Endodermal cell (in vitro differentiated cells): ENCODE measurements at places on chromosomes 1 and 21. TPM values are rescaled to one million over a fixed set of nuclear protein-coding genes. Genes with fewer than 3 reads are reported as not detected.

SPATA17 gene
- total RNA-seq = 0.93 to 2.3 TPM (median 2.3 TPM) in 3 replicates

SDE2 gene
- 19.0 and 19.9 TPM in 2 replicates for total RNA-seq

RPL22 gene
- total RNA-seq = 481 and 523 TPM in 2 replicates

FLAD1 gene
- total RNA-seq = 61.9 and 67.7 TPM in 2 replicates

CR1L gene
- total RNA-seq = not detected in 3 replicates

DSCAM gene
- 17.0 and 25.5 TPM in 2 replicates for total RNA-seq

LAD1 gene
- total RNA-seq = 5.5 to 13.6 TPM (median 11.8 TPM) in 3 replicates

OR6K2 gene
- not detected in 2 replicates for total RNA-seq

FRRS1 gene
- 22.8 to 24.6 TPM (median 24.4 TPM) in 3 replicates for total RNA-seq

AUNIP gene
- 14.3 and 14.4 TPM in 2 replicates for total RNA-seq

DAB1 gene
- 26.9 to 32.0 TPM (median 30.4 TPM) in 3 replicates for total RNA-seq

LEFTY1 gene
- 76.0 to 806 TPM (median 85.4 TPM) in 3 replicates for total RNA-seq

CA14 gene
- total RNA-seq = 44.9 and 54.0 TPM in 2 replicates

CBR3 gene
- not detected in 3 replicates for total RNA-seq

GRCh38 chr1:3506943-3507342, 52.5 kb downstream of the ARHGEF16 start:
- no peak for DNase-seq
- H3K4me3 ChIP-seq = no peak overlapping the region
- no peaks in the 10 kb centered on the region for H3K36me3 ChIP-seq
- H3K27ac ChIP-seq = no peak overlapping the region
- no peaks in the 10 kb centered on the region for H3K27me3 ChIP-seq
- no peaks in the 10 kb centered on the region for H3K4me1 ChIP-seq

GRCh38 chr1:177355575-177355974, 184.8 kb downstream of the BRINP2 start:
- peak; percentile 70 for DNase-seq
- no peak overlapping the region for H3K4me3 ChIP-seq
- H3K36me3 ChIP-seq = no peaks in the 10 kb centered on the region
- peaks cover 45% of the 10 kb centered on the region for H3K27me3 ChIP-seq

DNA sequence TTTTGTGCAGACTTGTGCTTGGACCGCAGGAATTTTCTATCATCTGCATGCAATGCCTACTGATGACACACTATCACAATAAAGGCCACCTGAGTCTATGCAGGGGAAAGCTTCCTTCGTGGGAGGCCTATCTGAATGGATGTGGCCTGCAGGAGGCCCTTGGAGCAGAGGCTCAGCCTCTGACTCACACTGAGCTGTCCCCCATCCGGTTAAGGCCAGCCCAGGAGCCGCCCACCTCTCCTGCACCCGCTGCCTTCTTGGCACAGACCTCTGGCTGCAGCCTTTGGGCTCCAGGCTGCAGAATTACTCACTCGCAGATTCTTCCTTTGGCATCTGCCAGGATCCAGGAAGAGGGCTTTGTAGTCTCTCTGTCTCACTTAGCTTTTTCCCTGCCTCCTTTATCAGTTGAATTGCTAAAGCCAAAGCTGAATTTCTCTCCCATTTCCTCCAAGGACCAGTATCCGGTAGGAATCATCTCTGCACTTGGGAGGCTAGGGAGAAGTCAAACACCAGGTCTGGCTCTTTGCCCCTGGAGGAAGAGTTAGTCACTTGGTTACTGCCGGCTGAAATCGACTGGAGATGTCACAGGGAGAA, 65.1 kb upstream of the JUN start:
- no peaks in the 10 kb centered on the region for H3K27me3 ChIP-seq
- H3K4me1 ChIP-seq = peaks cover 9% of the 10 kb centered on the region

DNA sequence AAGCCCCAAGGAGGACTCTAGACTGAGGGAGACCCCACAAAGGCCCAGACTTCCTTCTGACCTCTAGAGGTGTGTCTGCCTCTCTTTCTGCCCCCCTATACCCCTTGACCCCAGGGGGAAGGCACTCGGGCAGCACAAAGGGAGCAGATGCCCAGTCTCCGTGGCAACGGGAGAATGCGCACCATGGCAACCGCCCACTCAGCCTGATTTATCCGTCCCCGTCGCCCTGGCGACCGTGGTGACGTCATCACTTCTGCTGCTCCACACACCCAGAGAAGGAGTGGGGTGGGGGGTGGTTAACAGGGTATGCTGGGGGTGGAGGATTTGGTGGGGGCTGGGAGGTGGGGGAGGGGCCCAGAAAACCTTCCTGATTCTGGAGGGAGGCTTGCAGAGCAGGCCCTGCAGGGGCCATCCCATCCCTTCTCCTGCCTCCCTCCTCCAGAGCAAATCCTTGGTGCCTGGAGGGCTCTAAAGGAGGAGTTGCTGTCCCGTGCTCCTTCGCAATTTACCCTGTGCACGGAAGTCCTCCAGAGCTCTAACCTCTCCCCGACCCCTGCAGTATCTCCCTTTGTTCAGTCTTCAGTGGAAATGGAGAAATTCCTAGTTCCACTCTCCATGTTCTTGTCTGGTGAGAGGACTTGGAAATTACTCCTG, 6.3 kb downstream of the CELF3 start:
- no peaks in the 10 kb centered on the region for H3K4me1 ChIP-seq
- H3K27ac ChIP-seq = peak overlapping the region; percentile 93
- no peaks in the 10 kb centered on the region for H3K36me3 ChIP-seq
- H3K27me3 ChIP-seq = no peaks in the 10 kb centered on the region
- no peak overlapping the region for H3K4me3 ChIP-seq
- peak; percentile 71 for DNase-seq

- H3K27me3 ChIP-seq = no peaks in the 10 kb centered on the region
- peaks cover 20% of the 10 kb centered on the region for H3K36me3 ChIP-seq
- H3K4me3 ChIP-seq = no peak overlapping the region
Observed at GRCh38 chr1:65435987-65436386, 15.5 kb downstream of the LEPR start.

DNA sequence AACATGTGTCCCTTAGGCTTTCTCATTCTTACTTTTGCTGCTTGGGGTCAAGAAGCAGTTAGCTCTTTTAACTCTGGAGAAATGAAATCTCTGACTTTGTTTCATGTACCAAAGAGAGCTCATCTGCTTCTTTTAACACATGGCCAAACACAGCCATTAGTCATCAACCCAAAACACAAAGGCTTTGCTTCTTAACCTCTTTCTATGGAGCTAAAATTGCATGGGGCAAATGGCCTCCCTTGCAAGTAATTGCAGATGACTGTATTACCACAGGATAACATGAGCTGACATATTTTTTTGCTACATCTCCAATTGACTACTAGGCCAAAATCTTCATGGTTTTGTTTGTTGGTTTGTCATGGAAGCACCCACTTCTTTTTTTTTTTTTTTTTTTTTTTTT, 300.9 kb downstream of the BRINP3 start:
- no peak for DNase-seq
- no peak overlapping the region for H3K4me3 ChIP-seq
- H3K4me1 ChIP-seq = no peaks in the 10 kb centered on the region
- no peaks in the 10 kb centered on the region for H3K27me3 ChIP-seq

GRCh38 chr1:31714442-31715086, 10.7 kb upstream of the COL16A1 start:
- H3K4me1 ChIP-seq = peaks cover 8% of the 10 kb centered on the region
- DNase-seq = peak; percentile 92
- peak overlapping the region; percentile 10 for H3K27ac ChIP-seq
- no peaks in the 10 kb centered on the region for H3K36me3 ChIP-seq
- H3K4me3 ChIP-seq = no peak overlapping the region

GRCh38 chr1:99527078-99527477, 118.8 kb upstream of the PALMD start:
- no peak overlapping the region for H3K4me3 ChIP-seq
- H3K27me3 ChIP-seq = no peaks in the 10 kb centered on the region
- no peak for DNase-seq
- no peak overlapping the region for H3K27ac ChIP-seq
- H3K36me3 ChIP-seq = no peaks in the 10 kb centered on the region

GRCh38 chr1:154860156-154860870, 9.8 kb downstream of the KCNN3 start:
- H3K27me3 ChIP-seq = peaks cover 12% of the 10 kb centered on the region
- no peak for DNase-seq
- H3K4me3 ChIP-seq = no peak overlapping the region

- peak; percentile 49 for DNase-seq
- peaks cover 6% of the 10 kb centered on the region for H3K4me1 ChIP-seq
- no peaks in the 10 kb centered on the region for H3K27me3 ChIP-seq
- no peak overlapping the region for H3K4me3 ChIP-seq
Observed at GRCh38 chr1:8371372-8371991, 53.6 kb downstream of the SLC45A1 start.

DNA sequence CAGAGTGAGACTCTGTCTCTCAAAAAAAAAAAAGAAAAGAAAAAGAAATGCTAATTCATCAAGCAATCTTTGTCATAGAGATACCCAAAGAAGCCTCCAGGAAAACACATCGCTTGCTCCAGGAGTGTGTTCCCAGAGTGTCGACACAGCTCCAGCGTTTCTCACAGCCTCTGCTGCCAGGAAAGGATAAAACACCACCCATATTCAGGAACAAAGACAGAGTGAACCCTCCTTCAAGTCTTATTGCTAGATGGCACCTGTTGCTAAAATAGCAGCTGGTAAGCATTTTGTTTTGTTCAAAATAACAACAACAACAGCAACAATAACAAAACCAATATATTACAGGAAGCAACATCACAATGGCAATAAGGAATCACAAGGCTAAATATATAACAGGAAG, 3.1 kb downstream of the ILDR2 start:
- H3K4me1 ChIP-seq = no peaks in the 10 kb centered on the region
- H3K4me3 ChIP-seq = no peak overlapping the region
- peak overlapping the region; percentile 34 for H3K27ac ChIP-seq
- peaks cover 48% of the 10 kb centered on the region for H3K27me3 ChIP-seq
- no peaks in the 10 kb centered on the region for H3K36me3 ChIP-seq

DNA sequence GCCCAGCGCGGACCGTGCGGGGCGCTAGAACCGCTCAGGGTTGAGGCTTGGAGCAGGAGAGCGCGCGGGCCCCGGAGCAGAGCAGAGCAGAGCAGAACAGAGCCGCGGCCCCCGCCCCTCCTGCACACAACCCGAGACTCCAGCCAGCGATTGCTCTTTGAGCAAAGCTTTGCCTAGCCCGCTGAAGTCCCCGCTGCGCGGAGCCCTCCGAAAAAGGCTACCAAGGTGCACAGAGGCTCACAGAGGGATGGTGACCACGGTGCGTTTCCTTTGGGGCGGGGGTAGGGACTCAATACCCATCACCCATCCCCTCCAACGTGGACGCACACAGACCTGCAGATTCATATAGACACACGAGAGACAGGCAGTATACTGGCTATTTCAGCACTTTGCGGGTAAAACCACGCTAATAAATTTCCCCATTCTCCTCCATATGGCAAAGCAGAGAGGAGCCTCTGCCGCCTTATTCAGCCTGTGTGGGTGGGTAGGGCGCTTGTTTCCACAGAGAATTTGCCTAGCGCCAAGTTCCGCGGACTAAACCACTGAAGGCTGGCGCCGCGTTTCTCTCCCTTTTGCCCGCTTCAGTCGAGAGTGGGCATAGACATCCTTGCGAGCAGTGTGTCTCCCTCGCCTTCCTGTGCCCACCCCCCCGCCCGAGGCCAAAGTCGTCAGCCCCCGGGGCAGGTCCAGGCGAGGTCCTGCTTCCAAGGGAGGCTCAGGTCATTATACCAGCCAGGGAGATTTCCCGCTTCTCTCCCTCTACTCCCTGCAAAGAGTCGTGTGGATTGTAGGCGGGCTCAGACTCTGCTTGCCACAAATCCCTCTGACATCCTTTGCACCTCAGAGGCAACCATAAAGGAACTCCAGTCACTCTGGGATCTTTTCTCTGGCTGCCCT, 8.5 kb downstream of the HLX start:
- H3K4me1 ChIP-seq = peaks cover 10% of the 10 kb centered on the region
- H3K36me3 ChIP-seq = no peaks in the 10 kb centered on the region
- DNase-seq = peak; percentile 85
- peaks cover 100% of the 10 kb centered on the region for H3K27me3 ChIP-seq
- H3K4me3 ChIP-seq = peak overlapping the region; percentile 76

- peaks cover 6% of the 10 kb centered on the region for H3K36me3 ChIP-seq
- no peak overlapping the region for H3K27ac ChIP-seq
- H3K27me3 ChIP-seq = no peaks in the 10 kb centered on the region
- H3K4me1 ChIP-seq = peaks cover 42% of the 10 kb centered on the region
- no peak for DNase-seq
Observed at GRCh38 chr1:214441119-214441518, 110.3 kb downstream of the PTPN14 start.

- H3K4me1 ChIP-seq = no peaks in the 10 kb centered on the region
- H3K36me3 ChIP-seq = no peaks in the 10 kb centered on the region
- no peak for DNase-seq
- no peak overlapping the region for H3K27ac ChIP-seq
Observed at GRCh38 chr21:26194326-26194725, 23.8 kb upstream of the APP start.

- peak; percentile 77 for DNase-seq
- peaks cover 64% of the 10 kb centered on the region for H3K27me3 ChIP-seq
- no peaks in the 10 kb centered on the region for H3K36me3 ChIP-seq
- peaks cover 10% of the 10 kb centered on the region for H3K4me1 ChIP-seq
Observed at GRCh38 chr1:44405798-44406736, 1.0 kb downstream of the RNF220 start.

DNA sequence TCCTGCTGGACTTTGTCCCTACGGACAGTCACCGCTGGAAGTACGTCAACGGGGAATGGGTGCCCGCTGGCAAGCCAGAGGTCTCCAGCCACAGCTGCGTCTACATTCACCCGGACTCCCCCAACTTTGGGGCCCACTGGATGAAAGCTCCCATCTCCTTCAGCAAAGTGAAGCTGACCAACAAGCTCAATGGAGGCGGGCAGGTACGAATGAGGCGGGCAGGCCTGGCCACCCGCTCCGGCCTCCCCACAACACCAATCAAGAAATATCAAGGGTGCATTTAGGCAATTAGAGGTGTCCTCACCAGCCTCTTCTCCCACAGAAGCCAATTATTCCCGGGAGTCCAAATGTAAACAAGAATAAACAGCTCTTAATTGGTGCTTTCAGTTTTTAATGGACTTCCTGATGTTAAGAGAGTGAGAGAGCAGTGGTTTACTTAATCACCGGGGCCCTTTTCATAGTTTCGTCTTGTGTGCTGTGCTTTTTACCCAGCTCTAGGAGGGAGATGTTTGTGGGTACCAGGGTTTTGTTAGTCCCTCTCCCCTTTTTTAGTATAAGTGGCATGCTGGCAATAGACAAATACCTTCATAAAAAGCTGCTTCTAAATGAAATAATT, 10.7 kb downstream of the TBX19 start:
- H3K4me3 ChIP-seq = no peak overlapping the region
- no peaks in the 10 kb centered on the region for H3K4me1 ChIP-seq
- no peak overlapping the region for H3K27ac ChIP-seq
- no peaks in the 10 kb centered on the region for H3K27me3 ChIP-seq
- H3K36me3 ChIP-seq = no peaks in the 10 kb centered on the region
- DNase-seq = no peak

GRCh38 chr1:99407018-99407417, 142.7 kb downstream of the PLPPR4 start:
- no peak overlapping the region for H3K27ac ChIP-seq
- H3K4me1 ChIP-seq = no peaks in the 10 kb centered on the region
- H3K36me3 ChIP-seq = no peaks in the 10 kb centered on the region
- H3K27me3 ChIP-seq = no peaks in the 10 kb centered on the region

GRCh38 chr1:101153692-101154091, 83.1 kb upstream of the S1PR1 start:
- H3K36me3 ChIP-seq = no peaks in the 10 kb centered on the region
- H3K4me3 ChIP-seq = no peak overlapping the region
- no peaks in the 10 kb centered on the region for H3K4me1 ChIP-seq
- no peak overlapping the region for H3K27ac ChIP-seq
- DNase-seq = no peak
- no peaks in the 10 kb centered on the region for H3K27me3 ChIP-seq

GRCh38 chr1:205458777-205459566, 3.1 kb upstream of the BLACAT1 start:
- H3K27ac ChIP-seq = no peak overlapping the region
- peaks cover 3% of the 10 kb centered on the region for H3K36me3 ChIP-seq
- peak; percentile 94 for DNase-seq
- H3K4me1 ChIP-seq = no peaks in the 10 kb centered on the region
